ENCODE measurements at places on chromosomes 7 and 10.
A peak's percentile ranks its signal among the peaks of the same experiment; 100 is the strongest.

- peak; percentile 56 for ATAC-seq
Measured at GRCh38 chr7:1081931-1082401, 5.9 kb upstream of the GPER1 start.

DNA sequence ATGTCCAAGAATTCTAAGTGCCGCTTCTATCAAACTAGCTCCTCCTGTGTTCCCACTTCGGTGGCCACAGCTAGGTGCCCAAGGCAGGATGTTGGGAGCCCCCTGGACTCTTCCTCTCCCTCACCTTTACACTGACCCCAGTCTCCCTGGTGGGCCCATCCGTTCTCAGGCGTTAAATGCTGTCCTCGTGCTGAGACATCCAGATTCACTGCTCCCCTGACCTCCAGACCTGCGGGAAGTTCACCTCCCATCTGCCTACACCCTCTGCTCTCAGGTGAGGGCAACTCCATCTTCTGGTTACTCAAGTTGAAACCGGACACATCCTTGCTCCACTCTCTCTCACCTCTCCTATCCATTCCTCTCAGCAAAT is 114.3 kb downstream of the ARHGAP22 start:
- ATAC-seq: no peak

- ATAC-seq: no peak
Measured at GRCh38 chr7:116661865-116662264, 10.1 kb upstream of the MET start.

DNA sequence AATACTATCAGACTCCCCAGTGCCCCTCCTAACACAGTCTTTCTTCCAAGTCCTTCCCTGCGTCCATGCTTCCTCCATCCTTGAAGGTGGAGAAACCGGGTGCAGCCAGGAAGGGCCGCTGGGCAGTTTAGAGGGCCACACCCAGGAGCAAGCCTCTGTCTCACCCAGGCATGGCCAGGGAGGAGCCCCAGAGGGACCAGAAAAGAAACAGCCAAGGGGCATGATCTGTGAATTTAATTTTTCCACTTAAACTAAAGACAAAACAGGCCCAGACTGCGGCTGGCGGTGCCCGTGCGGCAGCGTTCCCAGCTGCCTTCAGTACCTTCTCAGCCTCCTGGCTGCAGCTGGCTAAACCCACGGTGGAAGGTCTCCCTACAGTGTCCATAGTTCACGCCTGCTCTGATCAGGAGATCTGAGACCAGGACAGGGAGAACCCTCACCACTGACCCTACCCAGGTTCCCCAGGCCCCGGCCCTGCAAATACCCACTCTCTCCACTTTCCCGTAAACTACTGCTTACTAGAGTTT is 12.9 kb downstream of the UNCX start:
- peak; percentile 25 for ATAC-seq

Measured in SK-N-SH treated with all-trans-retinoic acid at 6 μM for 48 hours (cell line).